Aorta (tissue), 5 donors: ENCODE measurements at places on chromosomes 12 and 14.
A peak's percentile ranks its signal among the peaks of the same experiment; 100 is the strongest.

DNA sequence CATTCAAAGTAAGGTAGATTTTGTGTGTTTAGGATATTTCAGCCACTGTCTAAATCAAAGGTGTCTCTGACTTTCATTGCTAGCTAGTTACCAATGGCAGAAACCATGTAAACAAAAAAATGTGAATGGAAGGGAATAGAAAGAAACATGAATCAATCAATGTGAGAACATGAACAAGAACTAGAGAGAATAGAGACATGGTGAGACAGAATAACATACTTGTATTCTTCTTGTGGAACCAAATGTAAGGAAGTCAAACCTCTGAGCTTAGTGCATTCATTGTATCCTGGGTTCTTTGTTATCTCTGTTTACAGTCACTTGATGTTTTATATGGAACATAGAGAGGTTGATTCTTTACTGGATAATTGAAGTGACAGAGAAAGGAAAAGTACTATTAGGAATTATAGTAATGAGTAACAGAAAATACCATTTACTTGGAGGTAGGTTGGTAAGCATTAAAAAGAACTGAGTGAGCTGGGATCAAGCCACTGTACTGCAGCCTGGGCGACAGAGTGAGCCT, 2.6 kb upstream of the WNK1 start:
- DNase-seq = no peak

DNA sequence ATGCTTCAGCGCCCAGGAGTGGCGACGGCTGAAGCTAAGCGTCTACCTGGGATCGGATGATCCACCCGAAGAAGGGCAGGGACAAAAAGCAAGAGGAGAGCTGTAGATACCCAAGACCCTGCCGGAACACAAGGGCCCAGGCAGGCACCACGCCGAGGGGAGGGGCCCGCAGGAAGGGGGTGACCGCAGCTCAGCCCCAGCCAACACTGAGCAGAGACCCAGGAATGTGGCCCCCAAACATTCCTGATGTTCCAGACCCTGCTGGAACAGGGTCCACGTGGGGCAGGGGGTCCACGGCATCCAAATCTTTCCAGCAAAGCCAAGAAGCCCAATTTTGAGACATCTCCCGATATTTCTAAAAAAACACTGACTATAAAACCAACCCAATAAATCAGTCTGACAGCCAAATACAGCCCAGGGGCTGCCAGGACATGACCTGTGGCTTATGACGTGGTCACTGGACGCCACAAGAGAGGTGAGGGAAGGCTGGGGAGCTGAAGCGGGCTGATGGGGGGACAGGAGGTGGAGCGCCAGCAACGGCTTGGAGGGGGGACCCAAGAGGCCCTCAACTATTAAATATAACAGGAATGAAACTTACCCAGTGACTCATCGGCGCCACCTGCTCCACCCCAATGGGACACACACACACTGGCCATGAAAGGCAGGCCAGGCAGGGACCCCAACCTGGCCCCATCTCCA, 58.9 kb downstream of the NCOR2 start:
- no peak for DNase-seq

DNA sequence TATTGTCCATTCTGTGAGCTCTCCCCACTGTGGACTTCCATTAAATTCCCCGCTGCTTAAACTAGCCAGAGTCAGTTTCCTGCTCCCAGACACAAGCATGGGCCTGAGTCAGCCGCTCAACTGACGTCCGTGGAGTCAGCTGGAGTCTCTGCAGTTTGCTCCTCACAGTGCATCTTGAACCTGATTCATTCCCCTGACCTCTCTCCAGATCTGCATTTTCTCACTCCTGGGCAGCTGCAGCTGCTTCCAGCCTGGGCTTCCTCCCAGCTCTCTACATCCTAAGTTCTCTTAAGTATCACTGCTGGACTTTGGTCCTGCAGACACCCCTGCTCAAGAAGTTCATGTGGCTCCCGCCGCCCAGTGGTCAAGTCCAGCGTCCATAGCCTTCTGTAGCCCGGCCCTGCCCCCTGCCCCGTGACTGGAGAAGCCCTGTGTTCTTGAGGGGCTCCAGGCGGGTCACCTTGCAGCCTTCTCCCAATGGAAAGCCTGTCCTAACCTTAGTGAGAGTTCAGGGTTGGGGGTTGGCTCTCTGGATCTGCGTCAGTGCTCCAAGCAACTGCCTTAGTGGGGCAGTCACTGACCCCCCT, 20.0 kb downstream of the NFKBIA start:
- DNase-seq = no peak

DNA sequence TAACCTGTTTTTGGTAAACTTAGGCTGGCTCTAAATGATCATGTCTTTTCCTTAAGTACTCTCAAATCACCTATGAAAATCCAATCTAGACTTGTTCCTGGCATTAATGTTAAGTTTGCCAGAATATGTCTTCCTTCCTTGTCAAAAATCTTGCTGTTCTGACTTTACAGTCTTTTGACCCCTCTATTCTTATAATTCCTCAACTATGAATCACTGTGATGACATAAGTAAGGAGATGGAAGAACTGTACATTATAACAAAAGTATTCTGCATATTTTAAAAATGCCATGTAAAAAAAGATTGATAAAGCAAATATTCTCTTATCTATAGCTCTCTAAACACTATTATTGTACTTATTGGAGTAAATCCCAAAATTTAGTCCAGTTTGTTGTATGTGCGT, 51.4 kb upstream of the BAZ1A start:
- no peak for DNase-seq

GRCh38 chr14:105142651-105143450, 25.7 kb downstream of the JAG2 start:
- DNase-seq = peak; percentile 74
